A549 (cell line): ENCODE measurements at places on chromosomes 7 and 10. TPM values are rescaled to one million over a fixed set of nuclear protein-coding genes. Genes with fewer than 3 reads are reported as not detected.

DNA sequence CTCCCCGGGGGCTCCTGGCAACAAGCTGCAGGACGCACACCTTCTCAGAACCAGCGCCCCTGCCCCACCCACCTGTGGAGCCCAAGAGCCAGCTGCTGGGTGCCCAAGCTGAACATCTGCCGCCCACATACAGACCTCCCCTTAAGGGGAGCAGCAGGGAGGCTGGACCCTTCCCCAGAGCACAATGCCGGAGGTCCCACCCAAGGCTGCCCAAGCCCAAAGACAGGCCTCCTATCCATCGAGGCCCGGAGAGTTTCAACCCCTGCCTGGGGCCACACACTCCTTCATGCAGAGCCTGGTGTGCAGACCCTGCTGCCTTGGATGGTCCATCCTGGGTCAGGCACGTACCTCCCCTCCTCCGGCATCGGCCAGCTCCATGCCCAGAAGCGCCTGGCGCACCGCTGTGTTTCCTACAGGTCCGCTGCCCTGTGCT, 48.7 kb downstream of the VIPR2 start:
- DNase-seq, result no peak

DNA sequence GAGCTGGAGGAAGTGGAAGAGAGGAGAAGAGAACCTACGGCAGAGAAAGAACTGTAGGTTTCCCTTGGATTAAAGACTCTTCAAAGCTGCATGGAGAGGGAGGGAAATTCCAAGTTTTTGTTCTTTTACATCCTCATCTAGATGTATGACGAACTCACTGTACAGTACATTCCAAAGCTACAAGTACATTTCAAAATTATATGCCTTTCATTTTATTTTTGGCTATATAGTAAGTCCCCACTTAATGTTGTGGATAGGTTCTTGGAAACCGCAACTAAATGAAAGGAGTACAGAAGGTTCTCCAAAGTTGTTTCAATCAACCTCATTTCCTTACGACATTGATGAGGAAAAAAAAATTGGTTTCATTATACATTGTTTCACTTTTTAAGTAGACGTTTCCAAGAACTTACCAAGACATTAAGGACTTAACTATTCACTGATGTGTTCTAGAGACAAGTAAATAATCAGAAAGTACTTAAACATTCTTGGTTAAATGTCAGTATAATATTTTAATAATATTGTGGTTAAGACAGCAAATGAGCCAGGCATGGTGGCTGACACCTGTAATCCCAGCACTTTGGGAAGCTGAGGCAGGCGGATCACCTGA, 16.1 kb upstream of the JMJD1C start:
- no peak for DNase-seq

DNA sequence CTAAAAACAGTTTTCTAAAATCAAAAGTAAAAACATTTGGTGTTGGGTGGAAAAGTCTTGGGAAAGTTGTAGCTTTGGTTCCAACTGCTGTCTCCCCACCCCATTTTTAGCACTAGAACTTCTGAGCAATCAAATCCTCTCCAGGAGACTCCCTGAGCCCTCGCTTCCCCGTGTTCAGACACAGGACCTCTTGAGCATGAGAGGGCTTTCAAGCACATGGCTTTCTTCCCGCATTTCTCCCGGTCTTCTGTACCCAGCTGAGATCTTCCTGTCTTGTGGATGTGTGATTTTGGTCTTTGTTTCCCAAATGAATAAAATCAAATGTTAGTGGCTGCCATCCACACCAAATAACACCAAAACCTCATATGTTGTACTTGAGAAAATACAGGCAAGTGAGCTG, 5.0 kb downstream of the CXCL12 start:
- DNase-seq, result no peak

DNA sequence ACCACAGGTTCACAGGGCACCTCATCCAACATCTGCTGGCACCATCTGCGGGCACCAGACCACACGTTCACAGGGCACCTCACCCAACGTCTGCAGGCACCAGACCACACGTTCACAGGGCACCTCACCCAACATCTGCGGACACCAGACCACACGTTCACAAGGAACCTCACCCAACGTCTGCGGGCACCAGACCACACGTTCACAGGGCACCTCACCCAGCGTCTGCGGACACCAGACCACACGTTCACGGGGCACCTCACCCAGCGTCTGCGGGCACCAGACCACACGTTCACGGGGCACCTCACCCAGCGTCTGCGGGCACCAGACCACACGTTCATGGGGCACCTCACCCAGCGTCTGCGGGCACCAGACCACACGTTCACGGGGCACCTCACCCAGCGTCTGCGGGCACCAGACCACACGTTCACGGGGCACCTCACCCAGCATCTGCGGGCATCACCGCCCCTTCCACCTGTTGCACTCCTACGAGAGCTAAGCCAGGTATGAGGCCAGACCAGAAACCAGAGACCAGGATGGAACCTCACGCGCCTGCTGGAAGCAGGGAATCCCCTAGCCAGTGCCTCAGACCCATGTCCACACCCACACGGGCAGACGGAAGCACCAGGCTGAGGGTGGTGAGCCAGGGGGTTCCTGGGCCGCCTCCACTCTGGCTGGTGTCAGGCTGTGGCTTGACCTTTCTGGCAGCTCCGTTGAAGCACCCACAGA, 182.8 kb downstream of the MAD1L1 start:
- no peak for DNase-seq

DNA sequence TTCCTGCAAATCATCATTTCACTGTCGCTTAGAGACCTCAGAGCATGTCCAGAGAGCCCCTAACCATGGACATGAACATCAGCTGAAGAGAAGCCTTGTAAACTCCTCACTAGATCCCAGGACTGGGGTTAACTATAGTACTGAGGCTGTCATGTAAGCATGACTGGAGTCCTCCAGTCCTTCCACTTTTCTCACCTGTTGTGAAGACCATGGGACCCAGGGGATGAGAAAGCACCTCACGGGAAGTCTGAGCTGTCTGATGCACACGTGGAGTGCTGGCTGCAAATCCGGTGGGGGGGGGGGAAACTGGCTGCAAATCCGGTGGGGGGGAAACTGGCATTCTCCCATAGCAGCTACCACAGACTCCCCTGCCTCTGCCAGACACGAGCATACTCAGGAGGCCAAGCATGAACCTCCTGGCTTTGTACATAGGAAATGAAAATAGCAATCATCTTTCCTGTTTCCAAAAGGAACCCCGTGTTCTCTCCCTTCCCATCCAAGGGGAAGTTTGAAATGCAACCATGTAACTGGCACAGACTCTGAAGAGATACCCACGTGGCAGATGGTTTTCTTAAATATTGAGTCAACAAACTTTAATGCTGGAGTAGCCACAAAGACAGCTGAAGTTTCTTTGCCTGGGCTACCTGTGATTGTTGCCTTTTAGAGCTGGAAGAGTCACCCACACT, 261.4 kb downstream of the ZMYND11 start:
- DNase-seq, result no peak

DNA sequence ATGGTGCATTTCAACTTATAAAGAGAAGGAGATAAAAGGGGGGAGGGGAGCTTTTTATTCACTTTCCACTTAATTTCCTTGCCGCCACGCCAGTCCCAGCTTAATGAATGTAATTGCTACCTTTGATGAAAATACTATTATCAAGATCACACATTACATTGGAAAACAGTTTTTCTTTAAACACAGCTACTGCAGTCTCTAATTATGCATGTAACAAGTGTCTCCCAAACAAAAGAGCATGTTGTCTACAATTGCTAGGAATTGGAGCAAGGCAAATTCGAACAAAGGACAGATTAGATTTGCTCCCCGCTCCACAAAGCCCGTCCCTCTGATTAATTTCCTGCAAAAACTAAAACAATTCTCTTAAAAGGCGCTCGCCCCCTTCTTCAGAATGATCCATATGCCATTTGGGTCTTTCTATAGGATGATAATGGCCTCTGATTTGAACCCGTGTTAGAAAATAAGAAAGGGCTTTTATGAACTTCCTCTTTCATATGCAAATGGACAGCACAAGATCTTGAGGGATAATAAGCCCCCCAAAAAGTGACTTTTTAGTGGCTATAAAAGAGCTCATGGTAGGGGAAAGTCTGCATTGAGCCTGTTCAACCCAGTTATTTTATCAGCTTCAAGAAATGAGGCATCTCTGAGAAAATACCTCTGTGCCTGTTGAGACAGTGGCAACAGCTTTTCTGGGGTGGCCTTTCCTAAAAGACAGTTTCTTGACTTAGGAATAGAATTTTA, 60.6 kb downstream of the ACADSB start:
- no peak for DNase-seq

LDB1 gene
- 33.3 to 37.3 TPM (median 37.2 TPM) in 3 replicates for polyA plus RNA-seq

DNA sequence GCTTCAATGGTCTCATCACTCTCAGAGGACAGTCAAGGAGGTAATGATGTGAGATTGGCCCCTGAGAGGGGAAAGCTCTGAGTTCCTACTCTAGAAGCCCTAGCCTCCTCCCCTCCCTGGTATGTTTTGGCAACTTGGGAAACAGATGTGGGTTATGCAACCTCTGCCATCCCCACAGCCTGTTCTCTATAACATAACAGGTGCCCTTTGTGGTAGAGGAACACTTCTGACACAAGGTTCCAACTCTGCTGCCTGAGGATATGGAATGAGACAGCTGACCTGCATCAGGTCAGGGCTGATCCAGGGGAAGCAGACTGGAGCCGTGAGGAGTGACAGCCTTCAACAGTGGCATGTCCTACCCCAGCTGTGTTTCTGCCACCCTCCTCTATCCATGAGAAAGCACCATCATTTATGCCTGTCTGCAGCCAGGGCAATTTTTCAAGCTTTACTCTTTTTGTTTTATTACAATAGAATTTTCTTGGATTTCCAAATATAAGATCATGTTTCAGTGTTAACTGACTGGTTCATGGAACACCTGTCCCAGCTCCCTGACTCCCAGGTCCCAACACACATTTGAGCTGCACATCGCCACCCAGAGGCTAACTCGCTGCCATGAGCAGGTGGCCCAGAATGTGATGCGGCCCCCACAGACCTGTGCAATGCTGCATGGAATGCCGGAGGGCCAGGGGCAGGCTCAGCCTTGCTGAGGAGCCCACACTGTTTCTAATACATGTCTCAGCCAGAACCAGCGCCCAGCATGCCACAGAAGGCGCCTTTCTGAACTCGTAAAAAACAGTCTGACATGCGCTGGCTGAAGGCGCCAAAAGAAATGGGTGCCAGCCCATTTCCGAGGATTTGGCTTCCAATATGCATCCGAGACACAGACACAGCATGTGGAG, 124.8 kb upstream of the CHST15 start:
- no peak for DNase-seq

- no peak for DNase-seq
Observed at GRCh38 chr10:48556713-48557112, 48.2 kb downstream of the ARHGAP22 start.

AGMO gene
- polyA plus RNA-seq, result 1.9 to 3.2 TPM (median 2.6 TPM) in 3 replicates

DNA sequence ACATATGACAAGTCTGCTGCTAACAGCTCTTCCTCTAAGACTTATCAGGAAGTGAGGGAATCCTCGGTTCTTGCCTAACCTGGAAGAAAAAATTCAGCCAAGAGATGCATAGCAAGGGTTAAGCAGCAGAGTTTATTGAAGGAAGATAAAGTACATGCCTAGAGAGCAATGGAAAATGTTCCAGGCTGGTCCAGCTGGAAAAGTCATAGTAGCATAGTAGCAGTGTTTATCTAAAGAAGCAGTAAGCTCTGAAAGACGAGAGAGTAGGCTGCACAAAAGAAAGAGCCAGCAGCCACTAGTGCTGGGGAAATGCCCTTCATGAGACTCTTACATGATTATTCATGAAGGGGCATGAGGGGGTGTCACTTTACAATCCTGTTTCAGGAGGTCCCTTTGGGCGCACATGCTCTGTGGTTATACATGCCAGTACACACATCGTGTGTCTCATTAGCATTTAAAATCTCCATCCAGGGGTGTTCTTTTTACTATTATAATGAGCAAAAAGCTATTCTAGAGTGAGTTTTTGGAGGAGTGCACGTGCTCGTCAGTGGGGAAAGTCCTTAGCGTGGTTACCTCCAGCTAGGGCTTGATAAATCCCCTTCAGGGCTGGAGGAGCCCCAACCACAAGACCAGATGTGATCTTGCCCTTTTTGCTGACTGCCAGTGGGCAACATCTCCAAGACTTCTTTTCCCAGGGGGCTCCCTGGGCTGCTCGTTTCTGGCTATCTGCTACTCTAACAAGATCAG, 716.1 kb downstream of the PARD3 start:
- DNase-seq, result no peak

AEBP1 gene
- not detected in 3 replicates for polyA plus RNA-seq

HMX2 gene
- 0.07 to 0.09 TPM (median 0.08 TPM) in 3 replicates for polyA plus RNA-seq

- DNase-seq, result peak; percentile 84
Observed at GRCh38 chr10:46558392-46559185, 2.1 kb upstream of the GPRIN2 start.

GRCh38 chr7:158344706-158345300, 242.8 kb downstream of the PTPRN2 start:
- no peak for DNase-seq

GRCh38 chr7:115226410-115226809, 304.5 kb downstream of the MDFIC start:
- no peak for DNase-seq

DNA sequence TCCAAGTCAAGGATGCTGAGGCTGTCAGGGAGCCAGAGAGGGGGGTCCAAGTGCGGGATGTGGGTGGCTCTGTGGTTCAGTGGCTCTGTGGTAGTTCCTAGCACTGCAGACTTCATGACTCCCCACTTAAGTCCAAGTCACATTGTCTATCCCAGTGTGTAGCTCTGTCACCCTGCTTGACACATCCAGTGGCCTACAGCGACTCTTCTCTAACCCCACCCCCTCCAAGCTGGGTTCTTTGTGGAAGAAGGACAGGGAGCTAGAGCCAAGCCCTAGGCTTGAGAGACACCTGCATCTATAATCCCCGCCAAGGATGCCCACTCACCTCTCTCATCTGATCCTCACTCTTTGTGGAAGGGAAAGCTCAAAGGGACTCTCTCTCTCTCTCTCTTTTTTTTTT, 57.6 kb downstream of the ADCYAP1R1 start:
- DNase-seq, result no peak

IQUB gene
- polyA plus RNA-seq, result 0.05 to 0.08 TPM (median 0.08 TPM) in 3 replicates

DNA sequence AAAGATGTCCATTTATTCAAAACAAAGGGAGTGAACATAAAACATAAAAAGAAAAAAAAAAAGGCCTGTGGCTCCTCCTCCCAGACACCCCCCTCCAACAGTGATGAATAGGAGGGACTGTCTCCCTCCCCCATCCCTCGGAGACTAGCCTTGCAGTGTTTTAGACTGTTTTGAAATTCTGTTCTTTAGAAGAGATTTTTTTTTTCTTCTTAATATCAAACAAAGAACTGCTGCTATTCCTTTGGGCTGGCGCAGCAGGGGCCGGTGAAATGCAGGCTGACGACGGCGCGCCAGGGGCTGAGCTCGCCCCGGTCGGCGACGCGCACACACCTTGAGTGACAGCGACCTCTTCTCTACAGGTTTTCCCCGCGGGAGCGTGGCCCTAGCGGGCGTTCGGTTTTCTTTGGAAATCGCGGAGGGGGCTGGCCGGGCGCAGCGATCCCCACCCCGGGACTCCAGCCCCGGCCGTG, at the start of gene LANCL2:
LANCL2 (plus strand) TSS at position 133 of the 470 bp plus-strand sequence. CDS start 689 bp downstream, outside the sequence.
- DNase-seq, result peak; percentile 31

GRCh38 chr10:1179346-1180070, 123.3 kb downstream of the WDR37 start:
- DNase-seq, result no peak

CFAP43 gene
- 0.16 to 0.36 TPM (median 0.31 TPM) in 3 replicates for polyA plus RNA-seq

- DNase-seq, result no peak
Observed at GRCh38 chr10:101146392-101147251, 15.5 kb downstream of the TLX1 start.

TMEM178B gene
- polyA plus RNA-seq, result 0.84 to 1.1 TPM (median 0.88 TPM) in 3 replicates

- no peak for DNase-seq
Observed at GRCh38 chr7:38303866-38304265, 30.4 kb upstream of the TARP start.

SSC4D gene
- 0.79 to 1.0 TPM (median 1.0 TPM) in 3 replicates for polyA plus RNA-seq

CPA2 gene
- polyA plus RNA-seq, result not detected in 3 replicates

ADAM12 gene
- polyA plus RNA-seq, result 4.5 to 4.8 TPM (median 4.8 TPM) in 3 replicates
